ENCODE measurements at places on chromosomes 3 and 15. TPM values are rescaled to one million over a fixed set of nuclear protein-coding genes. Genes with fewer than 3 reads are reported as not detected.

Gene SCN11A
- 0.63 TPM for total RNA-seq

Gene DLL4
- total RNA-seq: 6.3 TPM

Gene USF3
- 26.3 TPM for total RNA-seq

Gene SPINK8
- not detected for total RNA-seq

Gene DNAH1
- total RNA-seq: 6.3 TPM

Gene ONECUT1
- total RNA-seq: not detected

Gene FRMD5
- 33.5 TPM for total RNA-seq

Gene SERPINI1
- 95.8 TPM for total RNA-seq

Gene THBS1
- total RNA-seq: 272 TPM

Gene EPHA6
- total RNA-seq: 78.9 TPM

Gene TMC3
- total RNA-seq: 0.31 TPM

Gene FETUB
- not detected for total RNA-seq

Gene GPR171
- total RNA-seq: not detected

Gene ACOX2
- total RNA-seq: 3.4 TPM

Gene UQCC5
- total RNA-seq: 5.0 TPM

Gene CCDC39
- 0.63 TPM for total RNA-seq

Gene RBMS3
- 11.6 TPM for total RNA-seq

Gene NEK11
- total RNA-seq: 31.3 TPM

Gene ZNF660
- 28.5 TPM for total RNA-seq

Gene GHRL
- not detected for total RNA-seq

Gene RBP2
- total RNA-seq: not detected

Gene GNAT1
- not detected for total RNA-seq

Gene FAM107A
- 19.7 TPM for total RNA-seq

Gene SMC4
- total RNA-seq: 78.6 TPM

Gene LRRN1
- total RNA-seq: 49.1 TPM

Gene MST1R
- 3.8 TPM for total RNA-seq

Gene WDR5B
- total RNA-seq: 8.8 TPM

Gene RNF7
- total RNA-seq: 29.1 TPM

Gene GPR156
- 9.1 TPM for total RNA-seq

Gene RASGRF1
- 8.5 TPM for total RNA-seq

Gene MAPKAPK3
- total RNA-seq: 5.3 TPM

Gene ZBTB20
- 164 TPM for total RNA-seq

Gene TRH
- 1.6 TPM for total RNA-seq

Gene HDC
- not detected for total RNA-seq

Gene POPDC2
- 2.5 TPM for total RNA-seq
